ENCODE measurements at places on chromosomes 4 and X. TPM values are rescaled to one million over a fixed set of nuclear protein-coding genes. Genes with fewer than 3 reads are reported as not detected.
A peak's percentile ranks its signal among the peaks of the same experiment; 100 is the strongest.

Gene GAGE12J
- total RNA-seq, result not detected

Gene ARX
- not detected for total RNA-seq

Gene RTL5
- total RNA-seq, result 5.7 TPM

Gene RAB9B
- total RNA-seq, result 22.9 TPM

Gene ARMCX5
- total RNA-seq, result 6.7 TPM

Gene ARSH
- total RNA-seq, result not detected

Gene CITED1
- 0.74 TPM for total RNA-seq

Gene TRO
- total RNA-seq, result 7.7 TPM

- DNase-seq, result no peak
Measured at GRCh38 chr4:41365681-41366080, 109.0 kb downstream of the UCHL1 start.

DNA sequence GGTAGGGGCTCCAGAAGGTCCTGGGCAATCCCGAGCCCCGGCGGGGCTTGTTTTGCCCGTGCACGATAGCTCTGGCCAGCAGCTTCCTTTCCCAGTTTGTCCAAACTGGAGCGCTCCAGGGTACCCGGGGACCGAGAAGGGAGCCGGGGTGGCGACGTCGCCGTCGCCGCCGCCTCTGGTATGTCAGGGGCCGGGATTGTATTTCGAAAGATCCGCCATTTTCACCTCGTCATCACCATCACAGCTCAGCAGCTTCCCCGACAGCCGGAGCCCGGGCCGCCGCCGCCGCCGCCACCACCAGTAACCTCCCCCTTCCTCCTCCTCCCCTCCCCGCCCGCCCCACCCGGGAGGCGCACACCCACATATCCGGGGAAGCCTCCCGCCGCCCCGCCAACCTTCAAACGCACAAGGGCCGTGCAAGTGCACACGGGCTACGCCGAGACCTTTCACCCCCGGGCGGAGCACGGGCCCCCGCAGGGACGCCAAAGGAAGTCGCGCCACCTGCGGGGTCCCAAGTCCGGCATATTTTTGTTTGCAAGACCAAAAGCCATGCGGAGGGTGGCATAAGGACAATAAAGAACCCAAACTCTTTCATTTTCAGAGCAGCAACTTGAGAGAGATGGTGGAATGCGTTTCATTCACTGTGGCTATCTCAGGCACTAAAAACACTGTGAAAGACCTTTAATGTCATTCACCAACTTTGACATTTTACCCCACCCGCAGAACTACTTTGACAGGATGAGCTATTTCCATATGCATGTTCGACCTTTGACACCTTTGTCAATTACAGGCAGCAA is at the start of gene LIN54:
Gene LIN54 (minus strand): TSS at position 302 of the 797 bp plus-strand sequence. CDS start 25,979 bp downstream, outside the sequence.
- DNase-seq, result peak; percentile 93

GRCh38 chrX:1407035-1407434 is 15.1 kb upstream of the SLC25A6 start:
- DNase-seq, result no peak

DNA sequence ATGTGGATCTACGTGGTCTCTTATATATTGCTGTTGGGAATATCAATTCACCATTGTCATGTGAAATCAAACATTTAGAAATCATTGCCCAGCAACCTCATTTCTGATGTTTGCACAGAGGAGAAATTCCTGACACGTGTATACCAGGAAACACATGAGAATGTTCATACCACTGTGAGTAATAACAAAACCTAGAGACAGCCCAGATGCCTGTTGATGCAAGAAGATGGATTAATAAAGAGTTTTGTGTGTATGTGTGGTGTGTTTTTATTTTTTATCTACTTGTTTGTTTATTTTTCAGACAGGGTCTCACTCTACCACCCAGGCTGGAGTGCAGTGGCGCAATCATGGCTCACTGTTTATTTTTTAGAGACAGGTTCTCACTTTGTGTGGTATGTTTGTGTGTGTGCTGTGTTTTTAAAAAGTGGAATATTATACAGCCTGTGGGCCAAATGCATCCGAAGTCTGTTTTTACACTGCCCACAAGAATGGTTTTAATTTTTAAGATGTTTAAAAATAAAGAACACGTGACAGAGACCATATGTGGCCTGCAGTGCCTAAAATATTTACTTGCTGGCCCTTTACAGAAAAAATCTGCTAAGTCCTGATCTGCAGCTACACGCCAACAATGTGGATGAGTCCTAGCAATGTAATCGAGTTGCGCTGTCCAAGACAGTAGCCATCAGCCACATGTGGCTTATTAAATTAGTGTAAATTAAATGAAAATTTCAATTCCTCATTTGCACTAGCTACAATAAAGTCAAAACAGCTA is 39.2 kb downstream of the TXLNG start:
- no peak for DNase-seq

- DNase-seq, result no peak
Measured at GRCh38 chr4:109278594-109279031, 23.8 kb downstream of the COL25A1 start.

DNA sequence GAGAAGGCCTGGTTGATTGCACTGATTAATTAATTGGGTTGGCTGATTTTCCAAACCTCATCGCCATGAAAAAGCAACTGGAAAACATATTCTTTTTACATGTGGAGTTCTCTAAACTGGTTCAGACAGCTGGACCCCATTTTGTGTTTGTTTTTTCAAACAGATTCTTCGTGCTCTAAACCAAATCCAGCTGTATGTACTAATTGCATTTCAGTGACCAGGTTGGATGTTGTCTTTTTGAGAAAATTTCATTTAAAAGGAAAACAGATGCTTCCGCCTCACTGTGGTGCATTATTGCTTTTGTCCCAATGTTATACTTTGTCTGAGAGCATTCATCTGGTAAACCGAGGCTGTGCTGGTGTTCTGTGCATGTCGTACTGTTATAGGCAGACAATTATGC is 67.8 kb upstream of the LNX1 start:
- DNase-seq, result no peak

GRCh38 chrX:1215123-1215823 is 2.8 kb upstream of the CRLF2 start:
- no peak for DNase-seq

- no peak for DNase-seq
Measured at GRCh38 chr4:73692701-73693100, 47.7 kb upstream of the CXCL8 start.

DNA sequence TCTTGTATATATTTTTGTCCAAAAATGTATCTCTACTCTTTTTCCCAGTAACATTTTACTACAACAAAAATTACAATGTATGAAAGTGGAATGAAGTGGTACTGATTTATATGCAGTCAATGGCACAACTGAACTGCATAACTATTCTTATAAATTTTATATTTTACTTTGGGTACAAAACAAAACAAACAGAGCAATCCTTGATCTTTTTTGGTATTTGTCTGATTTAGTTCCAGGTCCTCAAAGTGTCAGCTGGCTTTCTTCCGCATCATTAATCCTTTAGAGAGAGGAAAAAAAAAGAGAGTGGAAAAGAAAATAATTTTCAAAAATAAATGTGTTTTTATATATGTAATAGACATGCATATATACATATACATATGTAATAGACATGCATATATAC is 252.4 kb upstream of the SLIT2 start:
- DNase-seq, result no peak

DNA sequence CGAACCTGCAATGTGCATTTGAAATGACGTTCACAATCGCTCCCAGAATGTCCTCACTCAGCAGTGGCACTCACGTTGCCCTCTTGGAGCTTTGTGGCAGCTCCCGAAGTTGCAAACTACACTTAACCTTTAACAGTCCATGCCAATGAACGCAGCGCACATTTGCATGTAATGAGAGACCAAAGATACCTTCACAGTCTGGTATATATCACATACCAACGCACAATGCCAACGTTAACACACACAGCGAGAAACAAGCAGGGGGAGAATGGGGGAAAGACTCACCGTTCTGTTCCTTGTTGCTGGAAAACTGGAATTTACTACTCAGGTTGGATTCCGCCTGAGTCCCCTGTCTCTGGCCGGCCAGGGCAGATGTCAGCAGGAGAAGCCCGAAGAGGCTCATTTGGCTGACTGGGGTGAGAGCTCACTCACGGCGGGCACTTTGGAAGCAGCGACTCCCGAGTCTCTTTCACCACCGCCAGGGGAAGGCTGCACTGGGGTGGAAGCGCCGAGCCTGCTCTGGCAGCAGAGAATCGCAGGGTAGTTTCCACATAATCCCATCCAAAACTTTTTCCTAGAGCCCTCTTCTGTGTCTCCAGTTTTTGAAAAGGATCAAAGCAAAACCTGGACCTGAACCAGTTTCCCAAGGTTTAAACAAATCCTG is 966 bp downstream of the PDGFC start:
- DNase-seq, result peak; percentile 82

DNA sequence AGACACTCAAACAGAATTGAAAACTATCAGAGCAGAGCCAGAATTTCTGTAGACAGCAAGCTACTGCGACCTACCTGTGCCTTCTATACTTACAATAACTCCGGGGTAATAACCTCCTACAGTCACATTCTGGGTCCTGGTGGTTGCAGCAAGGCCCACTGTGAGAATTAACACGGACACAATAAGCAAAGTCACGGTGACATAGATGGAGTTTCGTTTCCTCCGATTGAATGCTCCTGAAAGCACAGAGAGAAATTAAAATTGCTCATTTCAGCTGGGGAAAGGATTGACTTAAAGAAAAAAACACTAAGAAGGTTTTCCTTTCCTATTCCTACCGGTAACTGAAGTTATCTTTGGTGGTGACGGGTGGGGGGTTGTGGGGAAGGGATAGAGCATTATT is 7.0 kb downstream of the TMEM255A start:
- no peak for DNase-seq

DNA sequence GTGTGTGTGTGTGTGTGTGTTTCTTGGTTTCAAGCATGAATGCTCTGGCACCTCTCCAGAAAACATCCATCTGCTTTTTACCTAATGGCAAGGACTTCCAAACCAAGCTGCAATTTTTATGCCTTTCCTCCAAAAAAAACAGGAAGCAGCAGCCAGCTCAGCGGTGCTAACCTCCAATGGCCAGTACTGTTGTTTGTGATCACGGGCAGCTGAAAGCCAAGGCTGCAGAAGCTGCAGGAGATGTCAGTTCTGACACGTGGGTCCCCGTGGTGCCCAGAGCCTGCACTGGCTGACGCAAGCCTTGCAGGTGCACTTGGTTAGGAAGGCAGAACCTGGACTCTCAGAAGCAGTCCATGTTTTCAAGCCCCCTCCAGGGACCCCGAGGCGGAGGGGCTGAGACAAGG is 313.6 kb upstream of the DDX53 start:
- peak; percentile 35 for DNase-seq

- no peak for DNase-seq
Measured at GRCh38 chr4:181418496-181418895, 824.7 kb upstream of the TENM3 start.

- DNase-seq, result no peak
Measured at GRCh38 chr4:45438047-45438446, 685.8 kb downstream of the GABRG1 start.

DNA sequence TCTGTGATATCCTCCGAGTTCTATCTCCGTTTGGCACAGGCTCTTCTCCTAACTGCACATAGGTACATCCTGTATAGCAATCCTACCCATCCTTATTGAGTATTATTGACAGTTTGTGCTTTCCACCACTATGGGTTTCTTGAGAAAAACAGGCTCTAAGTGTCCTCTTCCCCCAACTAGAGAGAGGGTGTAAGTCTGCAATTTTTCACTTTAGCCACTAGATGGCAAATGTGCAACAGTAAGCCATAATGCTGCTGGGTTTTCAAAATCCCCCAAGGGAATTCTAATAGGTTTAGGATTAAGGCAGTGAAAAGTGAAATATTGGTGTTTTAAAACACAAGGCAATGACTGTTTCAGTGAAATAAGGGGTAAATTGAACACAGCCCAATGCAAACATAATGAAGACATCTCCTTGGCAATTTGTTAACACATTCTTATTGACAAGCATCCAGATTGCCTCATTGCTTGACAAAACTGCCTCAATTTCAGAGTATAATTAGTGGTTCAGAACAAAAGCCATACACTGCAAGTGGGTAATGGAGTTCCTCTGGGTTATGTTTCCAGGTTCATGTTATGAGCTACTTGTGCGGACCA is 239.0 kb upstream of the HTR2C start:
- no peak for DNase-seq

DNA sequence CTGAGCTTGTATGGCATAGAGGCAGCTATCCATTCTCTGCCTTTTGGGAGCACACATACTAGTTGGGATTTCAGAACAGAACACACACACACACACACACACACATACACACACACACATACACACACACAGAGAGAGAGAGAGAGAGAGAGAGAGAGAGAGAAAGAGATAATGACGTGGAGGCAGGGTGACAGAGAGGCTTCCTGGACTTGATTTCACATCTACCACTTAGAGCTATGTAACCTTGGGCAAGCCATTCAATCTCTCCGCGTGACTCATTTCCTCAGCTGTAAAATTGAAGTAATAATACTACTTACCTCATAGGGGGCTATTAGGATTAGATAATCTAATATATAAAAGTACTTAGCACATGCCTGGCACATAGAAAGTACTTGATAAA is 12.3 kb upstream of the GRIA3 start:
- no peak for DNase-seq

GRCh38 chr4:132809298-132810032 is 339.6 kb upstream of the PCDH10 start:
- DNase-seq, result no peak
